Stimulated activated CD4-positive, alpha-beta T cell treated with anti-CD3 and anti-CD28 coated beads, Interleukin-12 subunit alpha, Interleukin-12 subunit beta, amount 100 ng/mL, for 48 hours (primary cell): ENCODE measurements at places on chromosomes 2 and 18.
A peak's percentile ranks its signal among the peaks of the same experiment; 100 is the strongest.

DNA sequence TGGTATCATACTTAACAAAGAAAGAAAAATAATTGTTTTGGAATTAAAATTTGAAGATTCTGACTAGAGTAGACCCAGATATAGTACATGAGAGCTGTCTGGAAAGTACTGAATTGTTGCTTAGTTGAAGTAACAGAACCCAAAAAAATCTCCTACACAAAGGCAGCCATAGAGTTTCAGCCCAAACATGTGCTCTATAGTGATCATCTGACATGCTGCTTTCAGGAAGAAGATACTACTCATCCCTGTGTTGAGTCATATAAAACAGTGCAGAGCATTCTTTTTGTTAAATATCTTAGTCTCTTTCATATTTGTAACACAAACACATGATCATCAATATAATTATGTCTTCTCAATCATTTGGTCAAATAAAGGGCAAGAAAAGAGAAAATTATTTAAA is 84.8 kb upstream of the PTPRM start:
- DNase-seq = no peak

GRCh38 chr18:40120356-40120755 is 1834.7 kb upstream of the PIK3C3 start:
- DNase-seq = no peak

DNA sequence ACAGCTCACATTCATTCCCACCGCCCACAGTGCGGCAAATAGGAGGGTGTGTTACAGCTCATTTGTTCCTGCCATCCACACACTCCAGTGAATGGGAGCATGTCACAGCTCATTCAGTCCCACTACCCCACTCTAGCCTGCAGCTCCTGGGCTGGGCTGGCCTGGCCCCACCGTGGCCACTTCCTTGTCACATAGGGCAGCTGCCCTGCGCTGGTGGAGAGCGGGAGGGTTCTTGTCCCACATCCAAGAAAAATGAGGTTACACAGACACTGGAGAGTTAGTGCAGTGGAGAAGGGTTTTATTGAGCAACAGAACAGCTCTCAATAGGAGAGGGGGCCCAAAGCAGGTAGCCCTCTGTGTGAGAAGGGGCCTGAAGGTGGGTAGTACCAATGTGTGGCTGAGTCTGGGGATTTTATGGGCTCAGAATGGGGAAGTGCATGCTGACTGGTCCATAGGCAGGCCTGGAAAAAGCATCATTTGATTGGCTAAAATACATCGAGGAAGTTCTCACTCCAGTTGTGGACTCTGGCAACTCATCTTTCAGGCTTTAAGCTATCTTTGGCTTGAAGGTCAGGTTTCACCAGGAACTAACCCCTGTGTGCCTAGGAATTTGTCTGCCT is 249.7 kb downstream of the ETAA1 start:
- DNase-seq = no peak

DNA sequence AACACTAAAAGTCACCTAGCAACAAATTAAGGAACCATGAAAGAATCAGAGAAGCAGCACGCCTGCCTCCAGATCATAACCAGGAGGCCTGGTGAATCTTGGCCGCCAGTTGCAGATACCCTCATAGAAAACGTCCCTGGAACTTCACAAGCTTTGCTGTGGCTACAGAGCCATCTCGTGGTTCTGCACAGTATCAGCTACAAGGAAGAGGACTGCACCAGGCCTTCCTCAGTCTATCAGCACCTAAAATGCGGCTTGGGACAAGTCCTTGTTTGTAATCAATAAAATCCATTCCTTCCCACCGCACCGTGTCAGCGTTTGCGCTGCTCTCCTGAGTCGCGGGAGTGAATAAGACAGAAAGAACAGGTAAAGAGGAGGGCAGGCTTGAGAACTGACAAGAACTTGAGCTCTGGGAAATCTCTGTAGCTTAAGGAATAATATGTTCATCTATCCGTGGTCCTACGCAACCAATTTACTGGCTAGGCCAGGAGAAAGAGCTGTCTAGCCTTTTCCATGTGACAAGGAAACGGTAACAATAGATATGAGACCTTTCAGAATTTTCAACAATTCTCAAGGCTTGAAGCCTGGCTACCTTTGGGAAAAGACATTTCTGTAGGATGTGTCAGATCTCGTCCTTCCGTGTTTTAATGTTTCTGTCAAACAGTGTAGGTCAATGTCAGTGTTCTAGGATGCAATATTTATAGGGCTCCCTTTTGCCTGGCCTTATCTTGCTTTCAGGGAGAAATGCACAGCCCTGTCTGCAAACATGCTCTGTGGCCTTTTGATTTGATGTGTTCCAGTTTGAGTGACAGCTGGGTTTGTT is 128.5 kb upstream of the RAB12 start:
- no peak for DNase-seq

DNA sequence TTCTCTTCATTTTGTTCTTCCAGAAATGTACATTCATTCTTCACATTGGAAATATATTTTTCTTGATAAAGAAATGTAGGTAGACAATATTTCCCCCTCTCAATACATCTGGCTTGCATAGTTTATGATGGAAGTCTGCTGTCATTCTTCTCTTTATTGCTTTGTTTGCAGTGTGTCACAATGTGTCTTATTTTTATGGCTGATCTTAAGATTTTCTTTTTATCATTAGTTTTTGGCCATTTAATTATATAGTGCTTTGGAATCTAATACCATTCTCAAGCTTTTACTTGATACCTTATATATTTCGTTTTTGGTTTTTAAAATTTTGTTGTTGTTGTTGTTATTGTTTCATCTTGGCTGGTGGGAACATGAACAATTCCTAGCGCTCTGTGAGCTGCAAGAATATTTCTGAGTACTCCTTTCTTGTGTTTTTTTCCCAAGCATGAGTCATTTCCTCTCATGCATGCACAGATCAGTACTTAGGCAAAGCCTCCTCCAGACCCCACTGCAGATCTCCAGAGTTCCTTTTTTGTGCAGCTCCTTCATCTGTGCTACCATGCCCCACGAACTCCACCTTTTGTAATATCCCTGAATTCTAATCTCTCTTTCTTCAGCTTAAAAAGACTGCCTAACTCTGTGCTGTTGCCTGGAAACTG is 13.7 kb upstream of the MMADHC start:
- no peak for DNase-seq

GRCh38 chr2:236517251-236518031 is 52.2 kb upstream of the ACKR3 start:
- no peak for DNase-seq

DNA sequence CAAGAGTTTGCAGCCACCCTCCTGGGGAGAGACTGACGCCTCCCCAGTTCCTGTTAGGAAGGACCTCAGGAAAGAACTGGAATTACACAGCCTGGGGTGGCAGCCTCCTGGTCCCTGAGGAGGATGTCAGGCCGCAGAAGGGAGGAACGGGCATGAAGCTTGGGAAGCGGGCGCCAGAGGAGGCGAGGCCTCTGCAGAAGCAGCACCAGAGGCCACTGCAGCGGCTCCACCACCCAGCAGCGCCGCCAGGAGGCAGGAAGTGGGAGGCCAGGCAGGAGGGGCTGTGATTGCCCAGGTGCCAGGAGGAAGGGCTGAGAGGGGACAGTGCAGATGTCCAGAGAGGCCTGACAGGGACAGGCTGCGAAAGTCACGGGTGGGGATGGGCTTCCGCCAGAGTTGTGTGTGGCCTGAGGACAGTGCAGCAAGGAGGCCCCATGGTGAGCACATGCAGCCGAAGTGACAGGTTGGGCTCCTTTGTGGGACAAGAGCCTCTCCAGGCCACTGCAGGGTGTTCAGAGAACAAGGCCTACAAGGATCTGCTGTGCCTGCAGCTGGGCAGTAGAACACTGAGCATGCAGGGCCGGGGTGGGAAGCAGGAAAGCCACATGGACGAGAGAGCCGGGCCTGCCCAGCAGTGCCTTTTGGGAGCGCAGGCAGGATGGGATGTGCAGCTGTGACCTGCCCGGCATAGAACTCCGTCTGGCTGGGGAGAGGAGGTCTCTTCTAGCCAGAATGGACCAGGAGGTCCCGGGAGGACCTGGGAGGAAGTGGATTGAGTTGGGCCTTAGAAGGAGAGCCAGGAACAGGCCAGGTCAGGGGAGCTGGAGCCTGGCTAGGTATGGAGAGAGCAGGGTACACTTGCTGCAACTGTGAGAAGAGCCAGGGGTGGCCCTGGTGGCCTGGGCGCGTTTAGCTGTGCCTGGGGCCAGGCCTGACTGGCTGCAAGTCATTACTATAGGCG is 39.1 kb upstream of the ALPP start:
- no peak for DNase-seq

DNA sequence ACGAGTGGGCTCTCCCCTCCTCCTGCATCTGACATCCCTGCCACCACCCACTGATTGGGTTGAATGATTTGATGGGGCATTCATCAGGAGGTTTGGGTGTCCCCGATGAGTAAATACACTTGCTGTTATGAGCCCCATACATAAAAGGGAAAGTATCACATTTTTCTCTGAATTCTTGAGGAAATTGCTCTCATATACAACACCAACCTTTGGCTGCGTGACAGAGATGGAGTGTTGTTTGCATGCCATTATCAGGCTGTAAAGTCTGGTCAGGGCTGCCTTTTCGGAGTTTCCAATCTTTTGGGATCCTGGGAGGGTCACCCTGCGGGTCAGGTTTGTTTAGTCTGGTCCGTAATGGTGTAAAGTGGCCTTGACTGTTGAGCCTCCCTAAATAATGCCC is 227.9 kb upstream of the SPRED2 start:
- DNase-seq = no peak

GRCh38 chr18:54147439-54147838 is 77.0 kb downstream of the MBD2 start:
- peak; percentile 21 for DNase-seq

- DNase-seq = no peak
Observed at GRCh38 chr2:169525434-169525833, 15.9 kb downstream of the KLHL41 start.

DNA sequence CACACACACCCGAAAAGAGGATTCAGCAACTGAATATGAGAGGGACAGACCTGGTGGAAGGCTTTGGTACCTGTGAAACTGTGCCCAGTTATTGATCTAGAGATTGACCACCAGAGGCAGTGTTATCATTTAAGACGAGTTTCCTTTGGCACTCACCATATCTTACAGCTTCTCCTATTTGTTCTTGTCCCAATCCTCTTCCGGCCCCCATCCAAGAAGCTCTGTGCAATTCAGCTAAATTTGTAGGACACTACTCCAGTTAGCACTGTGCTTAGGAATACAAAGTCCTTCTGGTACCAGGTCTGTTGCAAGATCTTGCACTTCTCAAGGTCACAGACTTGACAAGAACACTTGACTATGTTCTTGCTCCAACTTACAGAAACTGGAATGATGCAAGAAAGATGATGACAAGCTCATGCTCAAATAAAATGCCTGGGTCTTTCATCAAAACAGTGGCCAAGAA is 177.7 kb downstream of the TMEM247 start:
- no peak for DNase-seq

DNA sequence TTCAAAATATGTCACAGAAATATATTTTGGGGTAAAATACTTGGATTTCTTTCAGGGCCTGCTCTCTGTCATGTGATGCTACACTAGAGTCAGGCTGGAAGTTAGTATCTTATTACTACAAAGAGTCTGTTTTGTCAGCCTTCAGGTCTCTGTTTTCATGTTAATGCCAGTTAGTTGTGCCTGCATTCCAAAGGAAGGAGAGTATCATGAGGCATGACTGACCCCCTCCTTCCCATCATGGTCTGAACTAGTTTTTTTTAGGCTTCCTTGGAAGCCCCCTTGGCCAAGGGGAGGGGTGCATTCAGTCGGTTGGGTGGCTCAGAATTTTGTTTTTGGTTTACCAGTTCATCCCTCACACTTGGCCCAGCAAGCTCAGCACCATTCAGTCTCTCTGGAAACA is 318.0 kb downstream of the ALK start:
- DNase-seq = no peak

- DNase-seq = no peak
Observed at GRCh38 chr2:120526997-120527945, 181.3 kb downstream of the INHBB start.

DNA sequence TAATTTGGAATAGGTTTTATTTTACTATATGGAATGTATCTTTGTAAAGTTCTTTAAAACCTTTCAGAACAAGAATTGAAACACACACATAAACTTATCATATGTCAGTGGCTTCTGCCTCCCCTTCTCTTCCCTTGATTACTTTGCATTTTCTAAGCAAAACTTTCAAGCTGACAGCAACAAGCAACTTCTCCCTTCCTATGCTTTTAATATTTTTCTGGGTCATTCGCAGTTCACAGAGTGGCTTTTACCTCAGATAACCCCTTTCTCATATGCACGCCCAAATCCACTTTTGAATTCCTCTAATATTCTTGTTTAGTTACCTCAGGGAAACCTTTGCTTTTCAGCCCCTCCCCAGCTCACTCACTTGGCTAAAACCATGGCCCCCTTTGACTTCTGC is 36.7 kb upstream of the CDC42EP3 start:
- no peak for DNase-seq

DNA sequence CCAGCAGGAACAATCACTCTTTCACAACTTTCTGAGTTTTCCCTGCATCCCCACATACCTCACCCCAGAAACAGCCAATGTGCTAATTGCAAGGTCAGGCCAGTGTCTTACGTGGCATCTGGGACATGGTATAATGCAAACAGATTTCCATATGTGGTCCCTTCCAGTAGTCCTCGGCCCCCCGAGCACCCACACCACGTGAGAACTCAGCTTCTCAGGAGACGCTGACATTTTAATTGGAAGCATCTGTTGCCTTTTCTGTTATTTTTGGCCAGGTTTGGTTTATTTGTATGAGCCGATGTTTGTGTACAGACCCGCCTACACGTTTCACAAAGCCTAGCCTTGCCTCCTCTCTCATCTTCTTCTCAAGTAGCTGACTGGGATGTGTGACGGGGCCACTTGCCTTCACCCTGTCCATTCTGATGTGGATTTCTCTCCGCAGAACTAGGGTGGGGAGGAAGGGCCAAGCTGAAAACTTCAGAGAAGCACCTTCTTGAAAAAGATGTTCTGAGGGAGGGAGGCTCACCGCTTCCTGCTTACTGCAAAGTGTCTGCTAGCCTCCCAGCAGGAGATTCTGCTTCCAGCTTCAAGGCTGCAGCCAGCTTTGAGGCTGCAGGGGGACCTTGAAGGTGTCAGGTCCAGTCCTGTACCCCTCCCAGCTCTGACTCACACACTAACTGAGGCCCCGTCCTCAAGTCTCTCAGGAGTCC is 109.6 kb upstream of the SLC14A2 start:
- no peak for DNase-seq

DNA sequence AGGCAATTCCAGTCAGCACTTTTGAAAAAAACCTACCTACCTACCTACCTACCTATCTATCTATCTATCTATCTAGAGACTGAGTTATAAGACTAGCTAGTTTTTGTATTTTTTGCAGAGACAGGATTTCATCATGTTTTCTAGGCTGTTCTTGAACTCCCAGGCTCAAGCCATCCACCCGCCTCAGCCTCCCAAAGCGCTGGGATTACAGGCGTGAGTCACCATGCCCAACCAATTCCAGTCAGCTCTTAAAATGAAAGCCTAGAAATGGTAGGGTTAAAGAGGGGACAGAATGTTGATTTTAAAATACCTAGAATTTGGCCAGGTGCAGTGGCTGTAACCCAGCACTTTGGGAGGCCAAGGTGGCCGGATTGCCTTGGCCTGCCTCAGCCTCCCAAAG is 19.1 kb downstream of the MSH2 start:
- DNase-seq = no peak
